ENCODE measurements at places on chromosomes 7 and 10.

DNA sequence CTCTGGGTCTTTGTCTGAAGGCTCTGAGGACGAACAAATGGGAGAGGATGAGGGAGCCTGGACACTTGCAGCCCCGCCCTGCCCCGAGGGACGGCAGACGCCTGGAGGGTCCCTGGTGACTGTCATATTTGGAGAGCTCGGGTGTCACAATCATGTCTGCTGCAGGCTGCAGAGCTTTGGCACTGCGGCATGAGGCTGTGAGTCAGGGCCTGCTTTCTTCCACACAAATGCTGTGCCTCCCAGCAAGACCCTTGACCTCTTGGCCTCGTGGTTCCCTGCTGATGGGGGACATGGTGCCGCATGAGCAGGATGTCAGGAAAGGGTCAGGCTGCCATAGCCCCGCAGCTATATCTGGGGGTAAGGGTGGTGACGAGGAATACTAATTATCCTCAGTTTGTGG is 64.9 kb upstream of the PPIF start:
- DNase-seq, result no peak

- no peak for DNase-seq
These were observed 12.5 kb upstream of the INTS1 start for GRCh38 chr7:1516586-1517251.

- DNase-seq, result no peak
These were observed 371.1 kb downstream of the LRRTM3 start for GRCh38 chr10:67296926-67297325.

DNA sequence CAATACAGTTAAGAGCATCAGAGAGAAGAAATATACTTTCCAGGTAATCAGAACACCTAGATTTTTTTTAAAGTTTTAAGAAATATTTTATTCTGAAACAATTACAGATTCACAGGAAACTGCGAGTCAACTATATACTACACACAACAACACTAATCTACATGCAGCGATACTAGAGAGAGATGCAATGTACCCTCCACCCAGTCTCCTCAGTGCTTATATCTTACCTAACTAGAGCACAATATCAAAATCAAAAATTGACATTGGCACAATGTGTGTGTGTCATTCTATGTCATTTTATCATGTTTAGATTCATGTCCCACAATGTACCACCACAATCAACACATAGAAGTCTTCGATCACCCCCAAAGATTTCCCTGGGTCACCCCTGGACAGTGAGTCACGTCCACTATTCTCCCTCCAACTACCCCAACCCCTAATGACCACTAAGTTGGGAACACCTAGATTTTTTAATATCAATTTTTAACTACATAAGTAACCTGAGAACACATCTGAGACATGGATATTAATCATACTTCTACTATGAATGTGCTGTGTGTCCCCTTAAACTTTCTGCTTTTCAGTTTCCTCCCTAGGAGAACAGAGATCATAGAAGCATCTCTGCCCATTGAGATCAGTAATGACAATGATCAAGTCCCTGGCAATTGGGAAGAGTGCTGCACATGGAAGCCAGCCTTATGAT is 86.5 kb downstream of the GSAP start:
- DNase-seq, result no peak

- no peak for DNase-seq
These were observed 24.2 kb upstream of the MACC1 start for GRCh38 chr7:20241194-20241910.

DNA sequence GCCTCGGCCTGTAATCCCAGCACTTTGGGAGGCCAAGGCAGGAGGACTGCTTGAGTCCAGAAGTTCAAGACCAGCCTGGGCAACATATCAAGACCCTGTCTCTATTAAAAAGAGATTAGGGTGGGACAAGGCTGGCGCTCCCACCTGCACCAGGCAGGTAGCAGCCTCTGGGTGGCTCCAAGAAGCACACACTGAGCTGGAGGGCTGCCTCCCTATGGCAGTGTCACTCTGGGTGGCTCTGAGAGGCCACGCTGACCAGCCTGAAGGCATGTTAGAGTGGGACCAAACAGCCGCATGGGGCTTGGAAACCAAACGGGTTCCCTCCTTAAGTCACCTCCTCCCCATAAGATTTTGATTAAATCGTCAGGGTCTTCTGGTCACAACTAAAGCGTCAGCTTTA is 19.8 kb upstream of the COL26A1 start:
- DNase-seq, result no peak

GRCh38 chr10:121043124-121043849 is 192.1 kb downstream of the WDR11 start:
- DNase-seq, result no peak

- DNase-seq, result no peak
These were observed 57.6 kb upstream of the HBP1 start for GRCh38 chr7:107111196-107111595.

DNA sequence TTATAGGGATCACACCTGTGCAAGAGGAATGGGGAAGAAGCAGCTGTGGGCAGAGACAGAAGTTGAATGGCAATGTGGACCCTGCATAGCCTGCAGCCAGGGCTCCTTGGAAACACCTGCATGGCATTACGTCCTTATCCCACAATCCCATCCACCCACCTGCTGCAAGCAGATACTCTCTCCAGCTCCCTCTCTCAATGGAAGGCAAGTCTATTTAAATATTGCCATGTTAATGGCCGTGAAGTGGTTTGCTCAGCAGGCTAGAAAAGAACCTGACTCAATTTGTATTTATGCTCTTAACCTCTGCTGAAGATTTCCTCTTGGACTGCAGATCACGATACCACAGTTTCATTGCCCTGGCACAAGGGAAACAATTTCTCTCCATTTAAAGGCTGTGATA is 417.0 kb downstream of the TYW1 start:
- no peak for DNase-seq

- no peak for DNase-seq
These were observed 127.1 kb downstream of the KMT2E start for GRCh38 chr7:105141068-105141467.

DNA sequence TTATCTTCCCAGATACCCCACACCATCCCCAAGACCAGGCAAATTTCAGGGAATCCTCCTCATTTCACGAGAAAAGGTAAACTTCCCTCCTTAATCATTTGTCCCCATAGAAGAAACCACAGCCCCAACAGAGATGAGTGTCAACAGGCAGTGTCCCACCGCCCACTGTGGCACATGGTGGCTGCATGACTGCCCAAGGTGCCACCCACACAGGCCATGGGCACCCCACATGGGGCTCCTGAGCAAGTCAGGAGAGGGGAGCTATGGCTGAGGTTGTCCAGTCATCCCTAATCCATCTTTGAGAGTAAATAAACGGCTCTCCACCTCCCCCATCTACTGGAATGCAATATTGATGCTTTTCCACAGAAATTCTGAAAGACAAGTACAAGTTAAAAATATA is 44.1 kb downstream of the ANTXRL start:
- DNase-seq, result no peak

GRCh38 chr10:1608851-1609647 is 128.3 kb downstream of the ADARB2 start:
- no peak for DNase-seq

GRCh38 chr10:110762849-110763211 is 108.9 kb upstream of the PDCD4 start:
- no peak for DNase-seq
